Kidney capillary endothelial cell (primary cell): ENCODE measurements at places on chromosomes 1 and 21.

GRCh38 chr1:12169442-12170135 is 2.8 kb downstream of the TNFRSF1B start:
- DNase-seq, result no peak

DNA sequence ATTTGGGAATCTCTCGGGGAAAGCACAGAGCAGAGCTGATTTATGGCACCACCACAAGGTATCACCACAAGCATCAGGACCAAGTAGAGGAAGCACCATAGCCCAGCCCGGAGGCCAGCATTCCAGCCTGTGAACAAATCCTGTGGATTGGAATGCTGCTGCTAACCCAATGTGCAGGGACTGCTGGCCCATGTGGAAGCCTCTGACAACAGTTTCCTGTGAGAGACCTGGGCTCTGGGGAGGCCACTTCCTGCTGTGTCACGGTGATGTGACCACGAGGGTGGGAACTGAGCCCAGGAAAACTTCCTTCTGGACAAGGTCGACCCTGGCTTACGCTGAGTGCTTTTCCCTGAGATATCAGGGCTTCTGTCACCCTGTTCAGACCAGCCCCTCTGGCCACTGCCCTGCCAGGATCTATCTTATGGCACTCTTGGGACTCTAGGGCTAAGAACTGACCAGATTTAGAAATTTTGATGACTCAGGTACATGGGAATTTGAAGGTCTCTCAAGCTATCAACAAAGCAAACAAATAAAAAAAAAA is 88.3 kb upstream of the NGF start:
- DNase-seq, result peak; percentile 88

GRCh38 chr1:153566414-153567371 is 1.0 kb upstream of the S100A2 start:
- peak; percentile 99 for DNase-seq

- no peak for DNase-seq
These were observed 66.0 kb downstream of the TMEM200B start for GRCh38 chr1:29057700-29058099.

DNA sequence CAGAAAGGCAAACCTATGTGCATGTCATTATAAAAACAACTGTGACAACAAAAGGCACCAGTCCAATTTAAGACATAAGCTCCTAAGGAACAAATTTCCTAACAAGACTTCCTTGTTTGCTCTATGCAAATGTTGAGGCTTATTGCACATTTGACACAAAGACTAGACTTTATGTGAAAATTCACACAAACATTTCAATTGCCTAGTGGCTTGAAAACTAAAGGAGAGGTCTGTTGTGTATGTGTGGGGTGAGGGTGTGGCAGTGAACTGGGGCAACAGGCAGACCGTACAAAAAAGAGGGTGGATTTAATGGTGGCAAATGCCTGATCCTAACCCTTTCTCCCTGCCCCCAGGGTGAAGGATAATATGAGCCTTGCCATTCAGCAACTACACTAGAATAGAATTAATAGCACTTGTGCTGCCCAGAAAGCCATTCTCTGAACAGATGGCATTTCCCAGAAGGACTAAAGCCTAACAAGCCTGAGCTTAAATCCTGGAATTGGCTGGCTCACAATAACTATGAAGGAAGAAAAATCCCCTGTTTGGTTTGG is 73.9 kb downstream of the GLUL start:
- no peak for DNase-seq

DNA sequence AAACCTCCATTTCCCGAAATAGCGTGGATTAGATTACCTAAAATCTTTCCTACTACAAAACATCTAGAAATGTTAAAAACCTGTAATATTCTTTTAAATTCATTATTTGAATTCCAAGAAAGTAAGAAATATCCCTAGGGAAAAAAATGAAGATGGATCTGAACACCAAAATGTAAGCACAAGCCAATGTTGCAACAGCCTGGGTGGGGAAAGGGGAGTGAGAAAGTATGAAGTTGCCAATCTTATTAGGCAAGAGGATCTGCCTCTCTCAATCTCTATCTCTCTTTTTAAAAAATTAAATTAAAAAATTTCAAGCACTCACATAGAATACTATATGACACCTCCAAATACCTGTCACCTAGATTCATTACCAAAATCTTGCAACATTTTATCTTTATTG is 74.9 kb upstream of the IRF2BP2 start:
- DNase-seq, result no peak

DNA sequence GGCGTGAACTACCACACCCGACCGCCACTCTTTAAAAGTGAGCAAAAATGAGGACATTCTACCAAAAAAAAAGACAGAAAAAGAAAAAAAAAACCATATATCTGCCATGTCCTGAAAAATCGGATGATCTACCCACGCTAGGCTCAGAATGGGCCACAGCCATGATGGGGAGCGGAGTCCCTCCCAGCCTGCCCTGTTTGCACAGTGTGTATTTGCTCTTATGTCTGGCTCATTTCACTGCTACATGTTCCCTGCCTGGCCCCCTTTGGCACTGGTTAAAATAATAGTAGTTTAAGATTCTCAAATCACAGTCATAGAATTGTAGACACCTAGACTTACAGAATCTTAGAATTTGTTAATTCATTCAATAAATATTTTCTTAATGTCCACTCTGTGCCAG is 121.9 kb downstream of the PTPRU start:
- DNase-seq, result no peak

GRCh38 chr1:181763736-181764135 is 280.4 kb downstream of the CACNA1E start:
- no peak for DNase-seq

DNA sequence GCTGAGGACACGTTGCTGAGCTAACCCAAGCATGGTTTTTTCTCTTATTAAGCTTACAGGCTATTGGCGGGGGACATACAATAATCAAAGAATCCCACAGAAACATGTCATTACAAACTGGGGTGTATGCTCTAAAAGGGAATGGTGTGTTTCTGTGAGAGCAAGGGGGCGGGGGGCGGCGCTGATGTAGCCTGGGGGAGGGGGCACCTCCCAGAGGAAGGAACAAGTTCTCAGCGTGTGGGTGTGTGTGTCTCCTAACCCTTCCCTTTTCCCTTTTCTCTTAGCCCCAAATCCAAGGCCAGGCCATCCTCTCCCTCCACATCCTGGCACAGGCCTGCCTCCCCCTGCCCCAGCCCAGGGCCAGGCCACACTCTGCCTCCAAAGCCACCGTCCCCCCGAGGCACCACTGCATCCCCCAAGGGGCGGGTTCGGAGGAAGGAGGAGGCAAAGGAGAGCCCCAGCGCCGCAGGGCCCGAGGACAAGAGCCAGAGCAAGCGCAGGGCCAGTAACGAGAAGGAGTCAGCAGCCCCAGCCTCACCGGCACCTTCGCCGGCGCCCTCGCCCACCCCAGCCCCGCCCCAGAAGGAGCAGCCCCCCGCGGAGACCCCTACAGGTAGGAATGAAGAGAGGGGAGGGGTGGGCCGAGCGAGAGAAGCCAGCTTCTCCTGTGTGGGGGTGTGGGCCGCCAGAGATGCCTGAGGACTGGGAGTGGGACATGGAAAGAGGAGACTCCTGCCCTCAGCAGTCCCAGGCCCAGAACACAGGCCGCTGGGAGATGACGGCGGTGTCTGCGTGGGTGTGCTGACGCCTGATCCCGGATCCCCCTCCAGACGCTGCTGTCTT is 21.9 kb downstream of the MAP7D1 start:
- DNase-seq, result no peak

DNA sequence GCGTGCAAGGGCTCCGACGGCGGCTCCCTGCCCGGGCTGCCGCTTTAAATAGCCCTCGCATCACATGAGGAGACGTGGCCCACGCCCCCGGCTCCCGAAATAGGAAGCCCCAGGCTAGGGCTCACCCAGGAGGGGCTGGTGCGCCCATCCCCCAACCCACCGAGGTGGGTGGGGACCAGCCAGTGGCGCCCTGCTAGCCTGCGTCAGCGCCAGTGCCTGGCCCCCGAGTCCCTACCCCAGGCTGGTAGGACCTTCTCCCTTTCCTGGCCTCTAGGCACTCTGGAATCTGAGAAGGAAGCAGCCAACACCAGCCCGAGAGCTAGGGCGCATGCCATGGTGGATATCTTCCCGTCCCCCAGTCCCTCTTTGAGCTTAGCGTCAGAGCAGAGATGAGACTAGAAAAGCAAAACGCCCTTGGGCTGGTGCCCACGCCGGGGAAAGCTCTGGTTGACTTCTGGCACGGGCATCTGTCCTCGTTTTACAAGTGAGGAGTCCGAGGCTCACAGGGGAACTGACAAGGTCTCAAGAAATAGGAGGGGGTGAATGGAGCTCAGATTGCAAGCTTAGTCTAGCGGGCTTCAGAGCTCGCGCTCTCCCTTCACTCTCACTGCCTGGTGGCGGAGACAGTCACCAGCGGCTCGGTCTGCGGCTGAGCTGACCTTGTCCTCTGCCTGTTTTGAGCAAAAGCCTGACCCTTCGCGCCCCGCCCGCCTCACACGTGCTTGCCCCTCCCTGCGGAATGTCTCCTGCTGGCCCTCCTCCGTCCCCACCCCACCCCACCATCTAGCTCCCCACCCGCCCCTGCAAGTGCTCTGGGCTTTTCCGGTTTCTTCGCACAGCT is at the start of gene FABP3:
Gene FABP3, minus strand, starts transcription at position 21 of the 841 bp plus-strand sequence. CDS start 62 bp downstream, outside the sequence.
- DNase-seq, result peak; percentile 26

DNA sequence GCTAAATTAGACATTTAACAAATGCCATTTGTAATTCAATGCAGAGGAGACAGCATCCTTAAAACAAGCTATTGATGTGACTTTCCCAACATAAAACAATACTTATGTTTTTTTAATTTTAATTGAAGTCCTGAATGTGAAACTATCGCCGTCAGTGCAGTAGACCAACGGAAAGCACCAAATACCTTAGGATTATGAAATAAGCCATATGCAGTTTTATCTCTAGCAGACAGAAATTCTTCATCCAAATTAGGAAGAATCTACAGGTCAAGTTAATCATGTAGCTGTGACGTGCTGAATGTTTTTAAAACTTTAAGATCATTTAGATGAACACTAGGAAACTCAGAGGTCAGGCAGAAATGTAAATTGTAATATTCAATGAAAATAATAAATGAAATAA is 714 bp upstream of the ST6GALNAC5 start:
- no peak for DNase-seq

DNA sequence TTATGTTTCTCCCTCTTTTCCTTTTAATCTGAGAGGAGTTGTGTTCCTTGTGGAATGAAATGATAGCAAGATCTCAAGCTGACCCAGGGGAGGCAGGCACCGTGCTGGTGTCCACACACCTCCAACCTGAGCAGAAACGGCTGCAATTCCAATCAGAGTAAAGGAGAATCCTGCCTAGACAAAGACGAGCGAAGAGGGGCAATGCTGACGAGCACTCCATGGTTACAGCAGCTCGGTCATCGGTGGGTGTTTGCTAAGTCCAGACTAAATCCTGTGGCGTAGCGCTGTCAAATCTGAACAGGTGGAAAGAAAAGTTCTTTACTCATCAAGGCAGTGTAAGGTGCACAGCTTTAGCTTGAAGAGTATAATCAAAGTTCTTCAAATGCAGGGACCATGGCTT is 74.8 kb downstream of the PLD5 start:
- DNase-seq, result no peak

- DNase-seq, result no peak
These were observed 6.3 kb upstream of the ARID1A start for GRCh38 chr1:26689504-26689903.

DNA sequence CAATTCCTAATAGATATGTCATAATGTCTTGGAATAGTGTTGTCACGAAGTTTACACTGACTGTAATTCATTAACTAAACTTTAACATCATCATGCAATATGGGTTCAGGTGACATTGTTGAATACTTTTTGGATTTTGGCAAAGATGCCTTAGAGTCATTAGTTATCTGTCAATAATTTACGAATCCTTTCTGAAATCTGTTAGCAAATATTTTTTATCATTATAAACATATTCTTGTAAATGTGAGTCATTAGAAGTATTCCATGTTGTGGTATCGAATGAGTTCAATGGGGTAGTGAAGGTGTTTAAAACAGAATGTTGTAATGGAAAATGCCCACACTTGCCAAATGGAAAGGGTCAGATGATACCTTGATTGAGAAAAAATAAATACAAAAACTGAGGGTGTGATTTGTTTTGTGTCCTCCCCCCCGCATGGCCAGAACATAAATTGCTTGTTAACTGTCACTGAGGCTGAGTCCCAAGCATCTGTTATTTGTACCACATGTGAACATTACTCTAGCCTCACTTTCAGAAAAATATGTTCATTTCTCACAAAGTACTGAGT is 5.2 kb upstream of the NR5A2 start:
- DNase-seq, result no peak

GRCh38 chr1:40389322-40389803 is 15.8 kb downstream of the SMAP2 start:
- no peak for DNase-seq

- no peak for DNase-seq
These were observed 394.3 kb downstream of the NTNG1 start for GRCh38 chr1:107535091-107535490.

DNA sequence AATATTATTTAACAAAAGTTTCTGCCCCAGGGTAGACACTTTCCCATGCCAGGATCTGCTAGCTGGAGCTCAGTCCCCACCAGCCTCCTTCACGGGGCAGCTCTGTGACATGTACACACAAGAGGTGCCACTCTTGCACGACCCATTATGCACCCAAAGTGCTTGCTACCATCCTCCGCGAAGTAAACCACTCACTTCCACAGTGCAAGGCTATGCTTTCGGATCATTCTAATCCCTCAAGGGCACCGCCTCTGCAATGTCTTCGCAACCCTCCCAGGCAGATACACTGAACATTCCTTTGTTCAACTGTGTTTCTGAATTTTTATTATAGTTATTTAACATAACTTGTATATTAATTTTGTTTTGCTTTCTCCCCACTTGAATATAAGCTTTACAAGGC is 303.8 kb downstream of the VAV3 start:
- no peak for DNase-seq

DNA sequence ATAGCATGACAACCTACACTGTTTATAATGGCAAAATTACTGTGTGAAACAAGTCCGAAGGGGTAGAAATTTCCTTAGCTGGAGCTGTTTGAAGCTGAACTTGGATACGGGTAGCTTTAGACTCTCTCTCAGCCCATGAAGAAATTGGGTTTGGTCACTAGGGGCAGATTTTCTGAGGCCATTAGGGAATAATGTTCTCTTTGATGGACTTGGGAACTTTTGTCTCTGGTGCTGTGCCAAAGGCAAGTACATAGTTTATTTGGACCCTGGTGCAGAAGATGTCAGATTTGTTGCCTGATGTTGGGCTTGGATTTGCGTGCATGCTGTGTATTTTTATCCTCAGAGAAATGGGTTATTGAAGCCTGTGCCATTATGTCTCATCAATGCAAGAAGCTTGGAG is 109.6 kb downstream of the VPS13D start:
- no peak for DNase-seq

- no peak for DNase-seq
These were observed 152.3 kb upstream of the RGS18 start for GRCh38 chr1:192005976-192006375.
